ENCODE measurements at places on chromosomes 3 and 15.

- DNase-seq, result no peak
Measured at GRCh38 chr3:106144030-106144429, 275.2 kb upstream of the CBLB start.

- no peak for DNase-seq
Measured at GRCh38 chr15:68980786-68981185, 33.7 kb upstream of the NOX5 start.

- peak; percentile 67 for DNase-seq
Measured at GRCh38 chr15:75204340-75205063, 2.8 kb downstream of the C15orf39 start.

DNA sequence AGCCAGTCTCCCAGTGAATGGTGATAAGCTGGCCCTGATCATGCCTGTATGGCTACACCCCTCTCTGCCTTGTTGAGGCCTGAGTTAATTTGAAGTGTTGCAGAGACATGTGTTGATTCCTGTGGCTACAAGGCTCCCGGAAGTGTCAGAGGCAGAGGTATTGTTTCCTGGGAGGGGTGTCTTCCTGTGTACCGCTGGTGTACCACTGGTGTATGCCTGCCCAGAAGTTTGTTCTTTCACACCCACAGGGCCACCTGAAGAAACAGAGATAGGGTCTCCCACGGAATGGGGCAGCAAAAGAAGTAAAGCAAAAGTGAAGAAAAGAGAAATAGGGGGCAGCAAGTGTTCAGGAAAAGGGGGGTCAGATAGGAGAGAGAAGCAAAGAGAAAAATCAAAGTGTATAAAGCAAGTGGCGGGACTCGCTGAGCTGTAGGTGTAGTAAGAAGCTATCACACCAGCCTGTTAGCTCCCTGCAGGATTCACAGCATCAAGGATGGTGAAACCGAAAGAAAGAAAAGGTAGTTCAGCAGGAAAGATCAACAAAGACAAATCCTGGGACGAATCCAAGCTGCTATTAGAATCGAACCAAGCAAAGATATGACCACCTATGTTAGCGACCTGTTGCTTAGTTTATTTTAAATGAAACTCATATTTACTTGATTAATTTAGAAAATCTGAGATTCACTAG is 36.6 kb upstream of the CD47 start:
- DNase-seq, result no peak

- no peak for DNase-seq
Measured at GRCh38 chr3:73926360-73927202, 301.8 kb upstream of the PDZRN3 start.

DNA sequence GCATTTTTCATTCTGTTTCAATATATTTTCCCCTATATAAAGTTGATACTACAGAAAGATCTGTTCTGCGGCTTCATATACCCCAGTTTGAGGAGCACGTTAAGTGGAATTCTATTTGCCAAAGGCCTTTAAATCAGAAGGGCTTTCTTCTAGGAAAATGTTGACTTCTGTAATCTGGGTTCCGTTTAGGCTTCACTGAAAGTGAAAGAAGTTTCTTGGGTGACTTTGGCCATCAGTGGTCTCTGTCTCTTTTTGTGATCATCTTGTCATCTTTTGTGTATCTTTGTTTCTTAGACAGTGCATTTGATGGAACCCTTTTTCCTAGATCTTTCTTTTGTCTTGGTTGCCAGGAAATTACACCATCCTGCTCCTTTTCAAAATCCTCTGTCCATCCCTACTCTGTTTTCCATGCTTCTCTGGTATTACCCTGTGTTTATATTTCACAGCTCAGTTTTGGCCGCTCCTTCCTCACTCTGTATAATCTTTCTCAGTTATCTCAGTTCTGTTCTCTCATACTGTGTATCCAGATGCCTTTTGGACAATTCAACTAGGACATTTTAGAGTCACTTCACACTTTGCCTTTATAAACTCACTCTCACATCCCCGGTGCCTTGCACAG is 40.7 kb upstream of the MAP3K13 start:
- no peak for DNase-seq

GRCh38 chr3:183158113-183158512 is 4.4 kb downstream of the LAMP3 start:
- no peak for DNase-seq

GRCh38 chr15:58520464-58520863 is 88.7 kb downstream of the LIPC start:
- DNase-seq, result no peak

GRCh38 chr3:87227104-87227834 is at the start of gene CHMP2B:
TSS of gene CHMP2B (plus strand) at chr3:87227309. CDS start at chr3:87227523, 214 bp downstream.
- DNase-seq, result peak; percentile 54

- no peak for DNase-seq
Measured at GRCh38 chr3:4416427-4416945, 50.6 kb downstream of the SUMF1 start.

- peak; percentile 36 for DNase-seq
Measured at GRCh38 chr3:194315088-194315964, 35.8 kb downstream of the CPN2 start.

DNA sequence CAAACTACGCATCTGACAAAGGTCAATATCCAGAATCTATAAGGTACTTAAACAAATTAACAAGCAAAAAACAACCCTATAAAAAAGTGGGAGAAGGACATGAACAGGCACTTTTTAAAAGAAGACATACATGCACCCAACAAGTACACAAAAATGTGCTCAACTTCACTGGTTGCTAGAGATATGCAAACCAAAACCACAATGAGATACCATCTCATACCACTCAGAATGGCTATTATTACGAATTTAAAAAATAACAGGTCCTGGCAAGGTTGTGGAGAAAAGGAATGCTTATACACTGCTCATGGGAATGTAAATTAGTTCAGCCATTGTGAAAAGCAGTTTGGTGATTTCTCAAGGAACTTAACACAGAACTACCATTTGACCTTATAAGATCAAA is 175.6 kb upstream of the MLF1 start:
- no peak for DNase-seq

- DNase-seq, result peak; percentile 71
Measured at GRCh38 chr15:36501063-36501678, 78.3 kb upstream of the CDIN1 start.

- DNase-seq, result no peak
Measured at GRCh38 chr3:165518346-165518745, 318.9 kb downstream of the BCHE start.

GRCh38 chr3:170989100-170989648 is 37.3 kb downstream of the SLC2A2 start:
- DNase-seq, result no peak

- no peak for DNase-seq
Measured at GRCh38 chr3:126956866-126957650, 25.9 kb upstream of the PLXNA1 start.

DNA sequence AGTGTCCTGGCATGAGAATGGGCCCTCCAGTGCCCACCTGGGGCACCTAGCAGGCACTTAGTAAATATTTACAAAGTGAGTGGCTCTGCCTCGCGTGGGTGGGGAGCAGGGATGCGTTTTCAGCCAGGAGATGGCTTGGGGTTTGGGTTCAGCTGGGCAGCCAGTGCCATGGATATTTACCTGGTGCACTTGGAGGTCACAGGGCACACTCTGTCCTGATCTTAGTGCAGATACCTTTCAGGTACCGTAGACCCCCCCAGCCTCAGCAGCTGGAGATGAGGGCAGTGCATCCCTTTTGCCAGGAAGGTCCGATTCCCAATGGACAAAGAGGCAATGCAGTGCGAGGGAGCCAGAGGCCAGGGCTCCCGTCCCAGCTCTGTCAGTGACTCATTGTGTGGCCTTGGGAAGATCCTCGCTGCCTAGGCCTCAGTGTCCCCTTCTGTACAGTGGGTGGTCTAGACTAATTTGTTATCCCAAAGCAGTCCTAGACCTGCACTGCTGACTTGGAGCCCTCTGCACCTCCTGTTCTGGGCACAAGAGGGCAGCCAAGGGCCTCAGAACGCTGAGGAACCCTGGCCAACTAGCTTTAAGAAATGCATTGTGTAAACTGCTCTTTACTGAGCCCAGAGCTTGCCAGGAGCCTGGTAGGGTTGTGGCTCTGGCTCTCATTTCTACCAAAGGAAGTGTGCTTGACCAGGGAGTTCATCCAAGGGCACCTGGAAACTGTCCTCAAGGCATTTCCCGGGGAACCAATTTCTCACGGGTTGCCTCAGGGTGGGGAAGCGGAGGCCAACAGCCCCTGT is 16.0 kb downstream of the HDAC11 start:
- peak; percentile 16 for DNase-seq

- DNase-seq, result no peak
Measured at GRCh38 chr3:37028329-37028728, 35.0 kb downstream of the MLH1 start.

- no peak for DNase-seq
Measured at GRCh38 chr3:182644790-182645433, 148.4 kb upstream of the ATP11B start.

DNA sequence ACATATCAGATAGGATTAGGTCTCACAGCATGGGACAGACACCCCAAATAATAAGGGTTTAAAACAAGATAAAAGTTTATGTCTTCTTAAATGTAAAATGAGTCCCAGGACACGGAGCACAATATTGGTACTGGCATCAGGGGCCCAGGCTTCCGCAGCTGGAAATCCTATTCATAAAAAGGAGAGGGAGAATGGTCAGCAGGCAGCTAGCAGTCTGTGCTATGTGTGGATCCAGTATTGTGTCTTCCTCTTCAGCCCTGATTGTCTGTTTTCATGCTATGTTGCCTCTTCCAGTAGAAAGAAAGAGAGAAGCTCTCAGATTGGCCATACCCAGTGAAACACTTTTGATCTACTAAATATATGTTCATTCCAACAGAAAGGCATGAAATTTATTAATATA is 319.3 kb upstream of the SLCO3A1 start:
- DNase-seq, result no peak

- no peak for DNase-seq
Measured at GRCh38 chr15:48282216-48282615, 49.0 kb upstream of the DUT start.

GRCh38 chr15:31344266-31344665 is 17.6 kb downstream of the KLF13 start:
- DNase-seq, result no peak

GRCh38 chr3:17579289-17580031 is 163.0 kb downstream of the TBC1D5 start:
- DNase-seq, result no peak

- no peak for DNase-seq
Measured at GRCh38 chr3:73504239-73504638, 120.5 kb downstream of the PDZRN3 start.

GRCh38 chr15:76756381-76756780 is 148.8 kb downstream of the SCAPER start:
- no peak for DNase-seq

- no peak for DNase-seq
Measured at GRCh38 chr3:160163229-160163878, 61.9 kb upstream of the C3orf80 start.

- no peak for DNase-seq
Measured at GRCh38 chr3:15781637-15782402, 16.0 kb downstream of the ANKRD28 start.

DNA sequence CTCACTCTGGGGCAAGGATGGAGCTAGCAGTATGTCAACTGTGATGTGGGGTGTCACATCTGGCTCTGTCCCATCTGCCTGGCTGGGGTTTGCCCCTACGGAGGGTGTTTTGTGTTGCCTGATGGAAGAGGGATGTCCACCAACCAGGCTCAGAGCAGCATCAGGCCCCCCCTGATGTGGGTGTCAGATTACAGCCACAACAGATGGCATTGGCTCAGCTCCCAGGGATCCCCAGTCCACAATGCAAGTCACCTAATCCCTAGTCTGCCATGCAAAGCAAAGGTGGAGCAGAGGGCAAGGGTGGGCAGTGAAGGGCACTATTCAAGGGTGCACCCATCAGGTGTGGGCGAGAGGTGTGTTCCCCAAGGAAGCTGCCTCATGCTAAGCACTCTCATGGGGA is 48.9 kb upstream of the AMOTL2 start:
- peak; percentile 86 for DNase-seq

DNA sequence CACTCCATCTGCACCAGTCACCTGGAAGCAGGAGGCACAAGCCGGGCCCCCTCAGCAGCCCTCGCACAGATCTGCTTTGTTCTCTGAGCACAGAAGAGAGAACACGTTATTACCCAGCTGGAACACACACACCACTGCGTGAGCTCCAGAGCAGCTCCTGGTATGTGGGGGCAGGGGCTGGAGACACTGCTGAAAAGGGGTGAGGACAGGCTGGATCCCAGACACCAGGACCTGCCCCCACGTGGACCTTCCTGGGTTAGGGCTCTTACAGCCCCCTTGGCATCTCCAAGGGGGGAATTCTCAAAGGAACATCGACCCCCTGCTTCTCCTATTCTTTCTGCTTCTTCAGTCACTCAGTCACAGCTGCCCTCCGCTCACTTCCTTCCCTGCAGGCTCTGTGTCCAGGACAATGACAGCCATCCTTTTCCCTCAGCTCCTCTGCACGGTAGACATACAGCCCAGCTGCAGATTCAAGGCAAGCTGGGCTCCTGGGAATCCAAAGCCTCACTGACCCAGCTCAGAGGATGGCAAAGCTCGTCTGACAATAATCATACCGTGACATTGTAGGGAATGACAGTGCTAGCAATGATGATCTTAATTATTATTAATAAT is 33.7 kb downstream of the PRR20G start:
- DNase-seq, result no peak

- DNase-seq, result no peak
Measured at GRCh38 chr3:169528289-169528688, 135.2 kb downstream of the MECOM start.

- no peak for DNase-seq
Measured at GRCh38 chr15:65371976-65372786, 5.6 kb downstream of the IGDCC3 start.

DNA sequence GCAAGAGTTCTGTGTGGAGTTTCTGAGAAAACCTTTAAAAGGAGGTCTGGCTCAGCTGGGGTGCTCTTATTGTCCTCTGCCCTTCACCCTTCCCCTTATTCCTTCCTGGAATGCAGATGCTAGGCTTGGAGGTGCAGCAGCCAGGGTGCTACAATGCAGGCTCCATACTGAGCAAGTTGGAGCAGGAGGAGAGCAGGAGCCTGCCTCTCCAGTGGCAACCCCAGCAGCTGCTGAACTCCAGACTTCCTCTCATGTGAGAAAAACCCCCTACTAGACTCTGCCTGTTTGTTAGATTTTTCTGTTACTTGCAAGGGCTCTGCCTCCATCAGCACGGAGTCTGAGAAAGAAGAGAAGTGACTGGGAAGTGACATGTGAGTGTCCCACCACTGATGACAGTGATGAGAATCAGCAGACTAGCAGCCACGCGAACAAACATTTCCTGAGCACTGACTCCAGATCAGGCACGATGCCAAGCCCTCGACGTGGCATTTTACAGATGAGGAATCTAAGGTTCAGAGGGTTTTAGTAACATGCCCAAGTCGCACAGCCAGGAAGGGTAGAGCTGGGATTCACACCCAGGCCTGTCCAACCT is 16.1 kb upstream of the RARRES1 start:
- no peak for DNase-seq

DNA sequence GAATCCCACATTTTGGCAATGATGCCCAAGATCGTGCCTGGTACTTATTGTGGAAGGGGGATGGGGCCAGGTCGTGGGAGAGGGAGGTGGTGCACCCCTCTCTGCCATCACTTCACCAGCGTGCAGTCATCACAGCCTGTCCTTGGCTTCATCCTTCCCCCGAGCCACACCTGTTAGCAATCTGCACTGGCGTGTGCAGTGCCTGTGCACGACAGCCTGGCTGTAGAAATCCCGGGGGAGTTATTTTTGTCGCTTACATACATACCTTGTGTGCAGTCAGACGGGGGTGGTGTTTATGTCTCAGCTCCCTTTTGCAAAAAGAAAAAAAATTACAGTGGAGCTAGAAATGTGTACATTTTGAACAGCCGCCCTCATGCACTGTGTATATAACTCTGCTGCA is 216.0 kb downstream of the TLE3 start:
- no peak for DNase-seq

GRCh38 chr3:171056528-171056927 is 30.0 kb upstream of the SLC2A2 start:
- no peak for DNase-seq
